ENCODE measurements at places on chromosomes 13 and 19.

DNA sequence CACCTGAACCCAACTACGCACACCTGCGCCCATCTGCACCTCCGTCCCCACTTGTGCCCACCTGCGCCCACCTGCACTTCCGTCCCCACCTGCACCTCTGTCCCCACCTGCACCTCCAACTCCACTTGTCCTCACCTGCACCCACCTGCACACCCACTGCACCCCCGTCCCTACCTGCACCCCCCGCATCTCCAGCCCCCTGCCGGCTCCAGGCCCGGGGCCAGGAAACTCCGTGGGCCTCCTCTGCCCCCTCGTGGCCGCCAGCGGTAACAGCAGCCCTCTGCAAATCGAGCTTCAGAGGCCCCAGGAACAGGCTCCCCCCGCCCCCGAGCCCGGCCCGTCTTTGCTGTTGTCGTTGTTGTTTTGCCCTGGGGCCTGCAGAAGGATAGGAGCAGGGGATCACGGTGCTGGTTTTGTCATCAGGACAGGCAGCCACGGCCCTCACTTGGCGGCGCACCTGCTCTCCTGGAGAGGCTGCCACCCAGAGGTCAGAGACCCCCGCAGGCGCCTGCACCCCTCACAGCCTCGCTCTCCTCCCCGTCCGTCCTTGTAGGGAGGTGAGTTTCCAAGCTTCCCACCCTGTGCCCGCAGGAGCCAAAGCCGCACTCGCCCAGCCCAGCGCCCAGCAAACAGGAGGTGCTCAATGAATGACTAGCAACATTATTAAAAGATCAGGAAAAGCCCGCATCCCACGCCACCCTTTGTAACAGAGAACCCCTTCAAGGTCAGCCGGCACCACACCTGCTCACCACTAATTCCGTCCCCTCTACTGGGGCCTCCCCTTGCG lies 65.4 kb downstream of the GNG7 start:
- DNase-seq = no peak

GRCh38 chr19:5036698-5037563 lies 68.0 kb downstream of the KDM4B start:
- DNase-seq = no peak

DNA sequence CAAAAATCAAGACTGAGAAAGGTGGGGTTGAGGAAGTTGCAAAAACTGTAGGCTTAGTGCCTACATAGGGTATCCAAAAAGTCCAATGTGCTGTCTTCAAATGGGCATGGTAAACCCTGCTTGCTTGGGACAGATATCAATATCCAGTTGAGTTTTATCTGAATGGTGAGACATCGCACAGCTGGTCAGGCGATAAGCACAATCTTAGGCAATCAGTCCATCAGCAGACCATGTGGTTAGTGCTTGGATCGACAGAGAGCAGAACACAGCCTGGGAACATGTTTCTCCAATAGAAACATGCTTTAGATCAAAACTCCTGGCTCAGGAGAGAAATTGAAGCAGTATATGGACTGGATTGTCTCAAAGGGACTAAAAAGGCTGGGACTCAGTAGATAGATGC lies 151.3 kb upstream of the IPO5 start:
- no peak for DNase-seq

DNA sequence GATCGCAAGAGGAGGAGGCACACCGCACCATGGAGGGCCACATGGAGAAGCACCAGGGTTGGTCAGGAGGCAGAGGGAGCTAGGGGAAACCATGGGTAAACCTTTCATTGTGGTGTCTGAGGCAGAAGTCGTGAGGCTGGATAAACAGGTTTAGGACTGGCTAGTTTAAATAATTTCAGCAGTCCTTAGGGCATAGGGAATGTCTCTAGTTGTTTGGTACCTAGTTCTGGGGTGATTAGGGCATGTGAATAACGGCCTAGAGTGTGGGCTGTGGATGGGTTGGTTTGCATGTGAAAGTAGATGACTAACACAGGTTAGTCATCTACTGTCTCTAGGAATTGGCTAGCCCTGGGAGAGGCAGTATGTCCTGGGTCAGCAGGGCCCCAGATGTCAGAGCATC lies 102.3 kb downstream of the STOML3 start:
- no peak for DNase-seq

GRCh38 chr13:23325191-23325590 lies 108.3 kb downstream of the SACS start:
- DNase-seq = no peak

DNA sequence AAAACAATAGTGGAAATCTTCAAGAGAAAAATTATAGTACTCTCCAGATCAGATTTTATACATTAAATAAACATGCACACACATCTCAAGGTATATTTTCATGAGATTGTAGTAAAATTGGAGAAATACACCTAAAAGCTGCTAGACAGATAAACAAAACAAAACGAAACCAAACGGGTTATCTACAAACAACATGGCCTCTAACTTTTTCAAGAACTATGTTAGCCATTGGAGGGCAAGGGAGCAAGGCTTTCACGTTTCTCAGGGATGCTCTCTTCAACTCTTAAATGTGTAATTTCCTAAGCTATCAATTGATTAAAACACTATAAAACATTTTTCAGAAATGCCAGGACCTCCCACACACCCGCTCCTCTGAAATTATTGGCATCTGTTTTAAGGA lies 1262.4 kb upstream of the PCDH20 start:
- no peak for DNase-seq

- no peak for DNase-seq
Measured at GRCh38 chr13:114017028-114017630, 43.3 kb upstream of the C13orf46 start.

DNA sequence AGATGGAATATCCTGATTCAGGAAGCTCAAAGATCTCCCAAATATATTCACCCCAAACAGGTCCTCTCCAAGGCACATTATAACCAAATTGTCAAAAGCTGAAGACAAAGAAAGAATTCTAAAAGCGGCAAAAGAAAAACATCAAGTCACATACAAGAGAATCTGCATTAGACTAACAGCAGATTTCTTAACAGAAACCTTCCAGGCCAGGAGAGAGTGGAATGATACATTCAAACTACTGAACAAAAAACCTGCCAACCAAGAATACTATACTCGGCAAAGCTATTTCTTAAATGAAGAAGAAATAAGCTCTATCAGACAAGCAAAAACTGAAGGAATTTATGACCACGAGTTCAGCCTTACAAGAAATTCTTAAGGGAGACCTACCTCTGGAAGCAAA lies 120.6 kb upstream of the WASF3 start:
- DNase-seq = no peak

DNA sequence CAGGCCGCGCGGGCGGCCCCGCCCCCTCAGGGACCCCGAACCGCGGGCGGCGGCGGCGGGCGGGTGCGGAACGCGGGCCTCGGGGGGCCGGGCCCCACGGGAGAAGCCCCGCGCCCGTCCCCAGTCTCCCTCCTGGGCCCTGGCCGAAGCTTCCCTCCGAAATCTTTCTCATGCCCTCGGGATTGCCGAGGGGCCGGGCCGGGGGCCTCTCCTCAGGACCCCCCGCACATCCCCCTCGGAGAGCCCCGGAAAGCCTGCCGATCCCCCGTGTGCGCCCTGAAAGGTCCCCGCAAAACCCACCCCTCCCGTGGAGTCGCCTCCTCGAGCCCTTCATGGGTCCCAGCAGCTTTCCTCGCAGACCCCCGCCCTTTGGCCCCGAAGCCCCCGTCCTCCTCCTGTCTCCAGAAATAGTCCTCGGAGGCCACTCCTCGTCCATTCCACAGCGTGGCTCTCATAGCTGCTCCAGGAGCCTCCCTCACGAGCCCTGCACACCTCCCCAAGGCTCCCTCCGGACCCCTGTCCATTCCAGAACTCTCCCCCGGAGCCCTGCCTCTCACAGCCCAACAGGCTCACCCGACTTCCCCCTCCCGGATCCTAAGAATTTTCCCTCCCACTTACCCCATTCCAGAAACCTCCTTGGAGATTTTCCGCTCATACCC lies 555 bp downstream of the SAMD4B start:
- DNase-seq = no peak

DNA sequence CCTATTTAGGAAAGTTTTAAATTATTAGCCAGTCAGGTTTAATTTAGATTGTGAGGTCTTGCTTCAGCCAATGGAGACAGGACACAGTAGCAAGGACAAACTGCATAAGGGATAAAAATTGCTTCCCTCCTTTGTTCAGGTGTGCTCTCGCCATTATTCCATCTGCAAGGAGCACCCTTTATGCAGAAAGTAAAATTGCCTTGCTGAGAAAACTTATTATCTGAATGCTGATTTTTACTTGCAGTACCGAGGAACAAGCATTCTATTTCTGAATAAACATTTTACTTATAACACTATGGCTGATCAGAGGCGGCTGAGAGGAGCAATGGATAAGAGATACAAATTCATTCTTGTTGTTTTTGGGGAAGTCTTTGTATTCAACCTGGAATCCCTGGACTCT lies 8.0 kb downstream of the CYP4F22 start:
- no peak for DNase-seq

Measured in SK-N-DZ (cell line).